HuH-7.5 (cell line): ENCODE measurements at places on chromosomes 1 and 21.

- no peak for DNase-seq
Observed at GRCh38 chr1:43366601-43367025, 1.2 kb downstream of the ELOVL1 start.

DNA sequence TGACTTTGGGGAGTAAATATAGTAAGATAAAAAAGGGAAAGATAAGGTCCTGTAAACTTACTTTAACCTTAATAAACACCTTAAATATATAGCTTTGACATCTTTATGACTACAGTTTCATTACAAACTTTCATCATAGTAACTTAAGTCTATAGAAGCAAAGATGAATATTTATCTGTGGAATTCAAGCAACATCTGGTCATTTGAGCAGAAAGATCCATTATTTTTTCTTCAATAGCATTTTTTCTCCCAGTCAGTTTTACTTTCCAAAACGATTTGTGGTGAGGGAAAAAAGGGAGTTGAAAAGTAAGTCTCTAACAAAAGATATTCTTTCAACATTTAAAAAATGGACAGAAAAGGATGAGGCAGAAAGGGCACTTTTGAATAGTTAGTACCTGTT, 69.0 kb downstream of the HMCN1 start:
- no peak for DNase-seq

DNA sequence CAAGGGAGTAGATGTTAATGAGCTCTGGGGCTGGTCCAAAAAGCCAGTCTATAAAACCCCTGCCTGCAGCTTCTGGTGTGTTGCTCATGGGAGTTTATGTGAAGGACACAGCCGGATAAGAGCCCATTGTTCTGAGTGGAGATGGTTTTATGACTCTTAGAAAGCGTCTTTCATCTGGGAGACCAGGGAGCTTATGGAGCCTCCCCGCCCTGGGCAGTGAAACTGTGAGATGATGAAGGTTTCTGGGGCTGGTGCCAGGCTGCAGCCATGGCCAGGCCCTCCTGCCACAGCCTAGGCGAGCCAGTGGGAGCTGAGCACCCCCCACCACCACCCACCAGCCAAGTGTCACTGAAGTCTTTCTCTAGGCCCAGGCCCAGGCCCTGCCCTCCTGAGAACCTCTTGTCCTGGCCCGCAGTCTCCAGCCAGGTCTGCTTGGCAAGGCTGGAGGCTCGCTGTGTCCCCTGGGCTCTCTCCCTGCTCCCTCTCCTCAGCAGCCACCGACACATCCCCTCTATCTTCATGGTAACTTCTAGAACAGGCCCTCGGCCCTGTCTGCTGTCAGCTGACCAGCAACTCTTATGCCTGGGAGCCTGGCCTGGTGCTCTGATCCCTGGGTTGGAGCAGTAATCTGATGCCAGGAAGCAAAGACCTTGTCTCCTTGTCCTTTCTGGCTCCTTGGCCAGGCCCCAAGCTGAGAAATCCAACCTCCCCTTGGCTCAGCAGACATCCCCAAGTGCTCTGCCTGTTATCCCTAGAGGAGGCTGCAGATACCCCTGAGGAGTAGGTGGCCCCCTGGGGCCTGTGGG, 7.6 kb upstream of the ARHGEF10L start:
- no peak for DNase-seq

DNA sequence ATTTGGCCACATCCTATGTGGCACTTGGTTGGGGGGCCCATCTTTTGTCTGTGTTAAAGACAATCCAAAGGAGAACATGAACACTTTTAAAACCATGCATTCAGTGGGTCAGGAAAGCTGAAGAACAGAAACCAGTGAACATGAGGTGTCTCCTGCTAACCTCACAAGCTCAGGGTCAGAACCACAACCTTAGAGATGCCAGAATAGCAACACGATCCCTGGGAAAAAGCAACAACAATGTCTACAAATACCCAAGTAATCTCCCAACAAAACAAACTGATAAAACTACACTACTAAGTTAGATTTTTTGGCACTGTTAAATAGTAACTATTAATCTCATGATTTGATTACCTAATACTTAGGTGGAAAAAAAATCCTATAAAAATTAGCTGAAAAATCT, 34.1 kb upstream of the GNG4 start:
- DNase-seq, result no peak

- no peak for DNase-seq
Observed at GRCh38 chr1:212587016-212587887, 21.3 kb upstream of the ATF3 start.

GRCh38 chr1:112700290-112701226, 6.4 kb downstream of the RHOC start:
- DNase-seq, result peak; percentile 78

DNA sequence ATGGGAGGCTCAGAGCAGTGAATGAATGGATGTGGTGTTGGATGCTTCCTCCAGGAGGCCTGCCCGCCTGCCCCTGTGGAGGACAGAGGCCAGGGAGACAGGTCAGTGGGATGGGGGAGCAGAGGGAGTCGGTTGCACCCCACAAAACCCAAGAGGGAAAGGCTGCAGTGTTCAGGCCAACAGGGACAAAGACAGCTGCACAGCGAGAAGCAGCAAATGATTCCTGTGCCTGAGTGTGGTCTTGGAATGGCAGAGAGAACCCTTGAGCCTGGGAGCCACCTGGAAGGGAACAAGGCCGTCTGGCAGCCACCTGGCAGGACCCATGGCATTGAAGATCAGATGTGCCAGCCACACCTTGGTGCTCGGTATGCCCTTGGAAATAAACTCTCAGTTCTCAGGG, 8.1 kb downstream of the TFF3 start:
- DNase-seq, result no peak
